ENCODE measurements at places on chromosomes 1 and 21. TPM values are rescaled to one million over a fixed set of nuclear protein-coding genes. Genes with fewer than 3 reads are reported as not detected.

DMRTA2 gene
- not detected for total RNA-seq

JAM2 gene
- total RNA-seq, result 0.15 TPM

- DNase-seq, result no peak
Observed at GRCh38 chr1:32068957-32069588, 3.7 kb upstream of the TMEM39B start.

GRCh38 chr1:181126289-181126688 is 37.8 kb downstream of the IER5 start:
- no peak for DNase-seq

DNA sequence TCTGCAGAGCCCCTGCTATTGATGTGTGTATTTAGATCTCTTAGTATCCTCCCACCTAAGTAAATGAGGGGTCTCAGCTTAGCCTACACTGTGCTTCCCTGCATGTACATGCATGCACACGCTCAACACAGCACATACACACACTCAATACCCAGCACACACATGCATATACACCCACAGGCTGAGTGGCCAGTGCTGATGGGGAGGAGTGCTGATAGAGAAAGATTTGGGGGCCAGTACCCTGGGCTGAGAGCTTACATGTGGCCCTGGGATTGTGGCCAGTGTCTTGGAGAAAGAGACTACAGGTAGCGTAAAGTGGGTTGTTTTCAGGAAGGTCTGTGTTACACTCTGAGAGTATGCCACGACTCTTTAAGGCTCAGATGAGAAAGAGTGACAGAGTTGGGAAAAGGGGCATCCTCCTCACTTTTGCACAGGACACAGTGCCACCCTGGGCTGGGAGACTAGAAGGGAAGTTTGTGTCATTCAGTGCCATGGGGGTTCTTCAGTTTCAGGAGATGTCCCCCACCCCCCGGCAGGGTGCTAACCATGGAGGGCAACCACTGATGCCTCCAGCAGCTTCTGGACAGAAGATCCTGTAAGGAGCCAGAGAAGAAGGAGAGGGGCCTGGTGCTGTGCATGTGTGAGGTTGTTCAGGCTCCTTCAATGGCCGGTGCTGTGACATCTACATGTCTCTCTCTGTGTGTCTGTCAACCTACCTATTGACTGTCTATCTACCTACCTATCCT is 166.8 kb downstream of the RHOU start:
- no peak for DNase-seq

TNFRSF18 gene
- total RNA-seq, result 56.2 TPM

DNA sequence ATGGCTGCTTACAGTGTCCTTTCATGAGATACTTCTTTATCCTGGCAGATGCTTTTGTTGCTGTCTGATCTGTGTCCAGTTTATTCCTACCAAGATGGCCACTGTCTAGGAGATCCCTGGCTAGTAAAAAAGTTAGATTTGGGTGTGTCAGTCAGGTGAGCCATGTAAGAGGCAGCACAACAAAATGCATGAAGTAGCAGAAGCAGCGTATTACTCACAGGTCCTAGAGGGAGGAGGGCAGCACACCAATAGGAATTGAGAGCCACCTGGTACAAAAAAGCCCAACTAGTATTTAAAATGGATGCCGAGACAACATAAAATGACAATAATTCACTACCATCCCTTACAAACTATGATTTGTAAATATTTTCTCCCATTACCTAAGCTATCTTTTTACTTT is 22.8 kb upstream of the ZNF697 start:
- DNase-seq, result no peak

GRCh38 chr1:229893762-229894444 is 173.1 kb upstream of the GALNT2 start:
- DNase-seq, result no peak

IGSF5 gene
- total RNA-seq, result not detected

- no peak for DNase-seq
Observed at GRCh38 chr1:160144921-160145320, 6.5 kb upstream of the ATP1A4 start.

OR2M3 gene
- not detected for total RNA-seq

- DNase-seq, result no peak
Observed at GRCh38 chr1:84763912-84764680, 73.8 kb upstream of the SSX2IP start.

DNA sequence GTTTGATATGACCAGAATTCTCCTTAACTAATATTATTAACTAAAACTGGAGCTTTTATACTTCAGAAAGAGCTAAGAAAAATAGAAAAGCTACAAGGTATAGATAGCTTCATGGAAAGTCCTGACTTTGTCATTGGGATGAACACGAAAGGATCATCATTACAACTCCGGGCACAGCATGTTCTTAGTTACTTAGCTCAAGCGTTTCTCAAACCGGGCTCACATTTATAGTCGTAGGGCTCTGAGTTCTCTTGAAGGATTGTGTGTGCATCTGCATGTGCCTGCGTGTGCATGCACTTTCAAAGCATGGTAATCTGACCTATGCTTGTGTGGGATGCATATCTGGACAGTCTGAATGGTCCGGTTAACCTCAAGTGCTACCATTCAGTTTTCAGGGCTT is 20.4 kb upstream of the MAP10 start:
- no peak for DNase-seq

DNA sequence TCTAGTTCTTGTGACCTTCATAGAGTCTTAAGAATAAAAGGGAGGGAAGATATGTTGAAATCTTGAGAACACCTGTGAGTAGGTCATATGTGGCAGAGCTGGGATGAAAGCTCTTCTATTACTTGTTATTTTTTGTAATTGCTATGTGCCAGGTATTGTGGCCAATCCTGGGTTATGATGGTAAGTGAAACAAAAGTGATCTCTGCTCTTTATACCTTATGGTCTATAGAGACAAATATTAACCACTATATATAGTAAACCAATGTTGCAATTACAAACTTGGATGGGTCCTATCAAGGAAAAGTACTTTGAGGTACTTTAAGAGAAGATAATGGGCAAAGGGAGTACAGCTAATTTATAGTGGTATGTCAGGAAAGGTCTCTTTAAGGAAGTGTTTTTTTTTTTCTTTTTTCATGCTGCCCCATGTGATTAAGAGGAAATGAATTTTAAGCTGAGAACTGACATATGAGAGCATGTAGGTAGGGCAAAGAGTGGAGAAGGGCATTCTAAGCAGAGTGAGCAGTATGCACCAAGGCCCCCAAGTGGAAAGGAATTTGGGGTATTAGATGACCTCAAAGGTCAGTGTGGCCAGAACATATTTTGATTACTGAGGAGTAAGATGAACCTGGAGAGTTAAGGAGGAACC is 43.3 kb downstream of the POU2F1 start:
- no peak for DNase-seq

GRCh38 chr1:247528812-247529474 is 7.3 kb downstream of the OR2C3 start:
- DNase-seq, result peak; percentile 16

GRCh38 chr1:245153552-245154428 is 995 bp upstream of the KIF26B start:
- DNase-seq, result no peak

DNA sequence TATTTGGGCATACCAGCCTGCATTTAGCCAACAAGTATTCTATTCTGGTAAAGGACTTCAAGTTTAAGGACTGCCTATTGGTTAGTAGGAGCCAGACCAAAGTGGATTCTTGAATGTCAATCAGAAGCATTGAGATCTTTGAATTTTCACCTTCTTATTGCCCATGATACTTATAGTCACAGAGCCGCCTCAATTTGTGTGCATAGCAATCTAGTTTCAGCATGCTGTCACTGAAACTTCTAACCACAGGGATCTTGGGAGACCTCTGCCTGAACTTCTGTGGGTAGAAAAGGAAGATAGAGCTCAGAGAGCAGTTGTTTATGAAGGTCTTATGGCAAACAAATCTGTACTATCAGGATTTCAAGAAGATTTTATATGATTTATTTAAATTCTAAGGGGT is 501.4 kb upstream of the USP24 start:
- DNase-seq, result no peak

GFI1 gene
- 8.1 TPM for total RNA-seq

MPZ gene
- 3.6 TPM for total RNA-seq

GRCh38 chr1:213448360-213448759 is 397.3 kb downstream of the RPS6KC1 start:
- DNase-seq, result no peak

DNA sequence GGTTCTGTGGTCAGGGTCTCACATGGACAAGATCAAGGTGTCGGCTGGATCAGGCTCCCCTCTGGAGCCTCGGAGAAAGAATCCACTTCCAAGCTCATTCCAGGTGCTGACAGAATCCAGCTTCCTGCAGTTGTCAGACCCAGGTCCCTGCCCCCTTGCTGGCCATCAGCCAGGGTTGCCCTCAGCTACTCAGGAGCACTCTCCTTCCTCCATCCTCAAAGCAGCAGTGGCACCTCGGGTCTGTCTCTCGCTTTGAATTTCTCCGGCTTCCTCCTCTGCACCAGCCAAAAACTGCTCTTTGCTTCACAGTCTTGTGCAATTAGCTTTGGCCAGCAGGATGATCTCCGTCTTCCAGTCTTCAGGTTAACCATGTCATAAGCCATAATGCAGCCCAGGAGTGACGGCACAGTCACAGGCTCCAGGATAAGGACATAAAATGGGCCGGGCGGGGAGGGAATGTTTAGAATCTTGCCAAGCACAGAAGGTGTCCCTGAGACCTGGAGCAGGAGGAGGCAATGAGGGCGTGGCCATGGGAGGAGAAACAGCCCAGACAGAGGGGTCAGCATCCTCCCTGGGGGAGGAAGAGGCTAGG is 79.4 kb upstream of the SLC25A33 start:
- no peak for DNase-seq

GRCh38 chr21:45013260-45013841 is 61.0 kb upstream of the ADARB1 start:
- DNase-seq, result no peak

BRDT gene
- total RNA-seq, result not detected

DNA sequence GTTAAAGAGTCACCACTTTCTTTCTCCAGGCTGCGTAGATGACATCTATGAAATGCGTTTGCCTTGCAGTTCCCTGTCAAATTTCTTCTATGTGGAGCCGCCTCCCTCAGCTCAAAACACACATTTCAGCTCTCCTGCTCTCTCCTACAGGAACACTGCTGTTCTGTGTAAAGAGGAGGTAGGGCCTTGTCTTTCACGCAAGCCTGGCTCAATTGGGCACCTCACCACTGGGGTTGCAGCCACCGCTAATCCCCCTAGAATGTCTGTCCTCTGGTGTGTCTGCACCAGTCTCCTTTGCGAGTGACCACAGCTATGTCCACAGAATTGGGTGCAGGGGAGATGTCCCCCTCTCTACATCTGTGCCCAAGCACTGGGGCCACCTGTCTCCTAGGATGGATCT is 31.8 kb upstream of the CFHR4 start:
- no peak for DNase-seq

DNA sequence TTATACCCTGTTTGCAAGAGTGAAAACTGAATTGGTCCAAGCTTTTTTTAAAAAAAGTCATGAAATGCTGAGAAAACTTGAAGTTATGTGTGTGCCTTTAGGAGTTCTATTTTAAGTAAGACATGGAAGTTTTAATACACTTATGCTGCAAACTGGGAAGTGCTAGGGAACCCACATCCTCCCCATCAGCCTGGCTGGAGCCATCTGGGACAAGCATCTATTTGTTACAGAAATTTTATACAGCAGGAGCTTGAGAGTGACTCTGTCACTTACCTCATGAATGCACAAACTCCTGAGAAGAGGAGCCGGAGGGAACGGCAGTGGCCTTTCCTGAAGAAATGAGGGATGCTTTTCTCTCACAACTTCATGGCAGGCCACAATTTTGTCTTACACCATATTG is 78.2 kb upstream of the SLC44A3 start:
- no peak for DNase-seq

DNA sequence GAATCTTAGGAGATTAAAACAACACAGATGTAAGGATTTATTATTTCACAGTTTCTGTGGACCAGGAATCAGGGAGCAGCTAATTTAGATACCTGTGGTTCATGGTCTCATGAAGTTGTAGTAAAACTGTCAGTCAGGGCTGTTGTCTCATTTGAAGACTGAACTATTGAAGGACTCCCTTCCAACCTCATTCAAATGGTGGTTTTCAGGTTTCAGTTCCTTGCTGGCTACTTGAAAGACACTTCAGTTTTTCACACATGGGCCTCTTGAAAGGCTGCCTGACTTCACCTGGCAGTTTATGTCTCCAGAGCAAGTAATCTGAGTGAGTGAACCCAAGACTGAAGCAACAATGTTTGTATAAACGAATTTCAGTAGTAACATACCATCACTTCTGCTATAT is 915.9 kb downstream of the PLA2G4A start:
- DNase-seq, result no peak

DNA sequence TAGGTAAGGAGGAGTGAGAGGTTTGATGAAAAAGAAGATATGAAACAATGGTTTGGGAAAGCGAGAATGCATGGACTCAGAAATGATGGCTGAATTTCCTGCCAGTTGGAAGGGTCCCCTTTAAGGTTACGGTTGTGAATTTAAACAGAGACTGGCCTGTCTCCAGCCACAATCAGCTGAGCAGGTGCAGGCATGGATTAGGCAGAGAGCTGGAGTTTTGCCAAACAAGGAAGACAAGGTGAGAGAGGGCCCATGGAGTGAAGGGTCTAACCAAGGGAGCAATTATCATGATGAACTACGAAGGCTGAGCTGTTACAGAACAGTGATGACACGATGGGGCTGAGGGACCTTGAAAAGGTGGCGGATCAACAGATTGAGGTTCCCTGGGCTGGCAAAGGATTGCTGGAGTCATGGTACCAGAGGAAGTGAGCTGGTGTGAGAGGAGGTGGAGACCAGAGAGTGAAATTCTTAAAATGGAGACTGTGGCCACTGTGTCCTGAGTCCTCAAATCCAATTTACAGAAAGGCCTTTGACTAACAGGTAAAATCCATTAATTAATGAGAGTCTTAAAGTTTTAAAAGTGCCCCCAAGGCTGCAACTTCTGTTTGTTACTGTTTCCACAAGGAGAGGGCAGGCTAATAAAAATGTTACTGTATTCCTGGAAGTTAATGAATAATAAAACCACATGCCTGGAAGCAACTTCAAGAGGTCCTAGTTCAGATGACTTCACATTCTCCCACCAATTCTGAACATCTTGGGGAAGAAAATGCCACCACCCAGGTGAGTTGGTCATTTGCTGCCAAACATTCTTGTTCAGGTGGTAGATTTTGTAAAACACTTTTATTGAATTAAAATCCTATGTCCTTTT is 41.5 kb downstream of the LHX9 start:
- no peak for DNase-seq

GRCh38 chr1:229192031-229192430 is 78.9 kb upstream of the RAB4A start:
- no peak for DNase-seq

RHCE gene
- 0.64 TPM for total RNA-seq

GRCh38 chr1:40755067-40755466 is 28.5 kb upstream of the KCNQ4 start:
- DNase-seq, result no peak

GRCh38 chr1:106178791-106179190 is 877.7 kb upstream of the PRMT6 start:
- no peak for DNase-seq
